Jurkat, Clone E6-1 (cell line): ENCODE measurements at places on chromosomes 3 and 15.

GRCh38 chr15:36458411-36458810 lies 121.0 kb upstream of the CDIN1 start:
- no peak for DNase-seq

DNA sequence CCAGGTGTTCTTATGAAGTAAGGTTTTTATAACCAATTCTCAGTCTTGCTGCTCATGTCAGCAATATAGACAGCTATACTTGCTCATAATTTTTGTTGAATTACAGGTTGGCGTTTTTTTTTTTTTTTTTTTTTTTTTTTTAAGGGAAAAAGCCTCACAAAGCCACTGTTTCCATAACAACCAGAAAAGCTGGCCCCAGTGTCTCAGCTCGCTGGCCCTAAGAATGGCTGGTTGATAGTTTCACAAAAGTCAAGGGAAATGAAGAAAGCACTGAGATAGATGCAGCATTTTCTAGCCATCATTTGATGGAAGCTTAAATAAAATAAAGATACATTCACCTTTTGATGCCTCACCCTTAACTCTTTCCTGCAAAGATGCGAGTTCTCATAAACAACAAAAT lies 121.9 kb downstream of the C3orf70 start:
- no peak for DNase-seq

- DNase-seq, result no peak
Measured at GRCh38 chr15:35987056-35987455, 441.1 kb upstream of the DPH6 start.

DNA sequence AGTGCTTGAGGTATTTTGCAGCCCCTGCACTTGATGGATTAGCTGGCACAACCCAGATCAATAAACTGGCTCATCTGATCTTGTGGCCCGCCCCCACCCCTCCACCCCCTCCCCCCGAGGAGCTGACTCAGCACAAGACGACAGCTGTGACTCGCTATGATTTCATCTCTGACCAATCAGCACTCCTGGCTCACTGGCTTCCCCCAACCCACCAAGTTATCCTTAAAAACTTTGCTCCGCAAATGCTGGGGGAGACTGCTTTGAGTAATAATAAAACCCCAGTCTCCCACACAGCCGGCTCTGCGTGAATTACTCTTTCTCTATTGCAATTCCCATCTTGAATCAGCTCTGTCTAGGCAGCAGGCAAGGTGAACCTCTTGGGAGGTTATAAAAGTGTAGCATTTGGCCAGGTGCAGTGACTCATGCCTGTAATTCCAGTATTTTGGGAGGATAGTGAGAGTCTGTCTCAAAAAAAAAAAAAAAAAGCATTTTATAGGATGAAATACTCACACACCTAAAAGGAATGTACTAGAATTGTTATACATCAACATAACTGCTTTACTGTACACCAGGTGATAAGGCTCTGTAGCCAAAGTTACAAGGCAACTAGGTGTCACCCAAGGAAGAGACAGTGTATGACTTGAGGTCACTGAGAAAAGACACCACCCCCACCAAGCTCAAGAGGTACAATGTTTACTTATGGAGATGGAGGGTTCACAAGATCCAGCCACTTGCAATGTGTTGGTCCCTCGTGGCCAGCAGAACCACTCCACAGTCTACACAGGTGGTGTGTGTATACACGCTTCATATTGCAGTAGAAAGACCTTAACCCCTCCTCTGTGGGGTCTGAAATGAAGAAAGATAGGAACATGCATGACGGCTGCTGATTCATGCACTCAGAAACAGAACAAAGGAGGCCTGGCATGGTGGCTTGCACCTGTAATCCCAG lies 8.6 kb downstream of the ZNF445 start:
- DNase-seq, result no peak

- no peak for DNase-seq
Measured at GRCh38 chr3:146334151-146334550, 83.2 kb upstream of the PLSCR4 start.

GRCh38 chr15:77493324-77493907 lies 72.7 kb downstream of the HMG20A start:
- DNase-seq, result peak; percentile 28

GRCh38 chr15:81886591-81886990 lies 159.2 kb downstream of the MEX3B start:
- no peak for DNase-seq

DNA sequence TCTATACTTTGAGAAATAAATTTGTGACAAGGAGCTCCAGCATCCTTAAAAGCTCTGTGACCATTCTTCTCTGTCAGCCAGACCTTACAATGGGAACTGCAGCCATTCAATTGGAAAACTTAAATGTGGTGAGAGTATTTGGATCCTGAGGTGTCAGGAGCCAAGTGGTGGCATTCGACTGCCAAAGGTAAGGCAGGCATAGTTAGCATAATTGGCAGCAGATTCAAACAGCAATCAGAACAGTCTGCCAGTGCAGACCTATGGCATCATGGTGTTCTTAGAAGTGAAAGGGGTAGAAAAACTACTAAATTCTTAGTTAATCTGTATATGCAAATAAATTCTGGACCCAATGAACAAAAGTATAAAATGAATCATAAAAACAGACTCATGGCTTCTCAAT lies 18.2 kb upstream of the FNDC3B start:
- no peak for DNase-seq

DNA sequence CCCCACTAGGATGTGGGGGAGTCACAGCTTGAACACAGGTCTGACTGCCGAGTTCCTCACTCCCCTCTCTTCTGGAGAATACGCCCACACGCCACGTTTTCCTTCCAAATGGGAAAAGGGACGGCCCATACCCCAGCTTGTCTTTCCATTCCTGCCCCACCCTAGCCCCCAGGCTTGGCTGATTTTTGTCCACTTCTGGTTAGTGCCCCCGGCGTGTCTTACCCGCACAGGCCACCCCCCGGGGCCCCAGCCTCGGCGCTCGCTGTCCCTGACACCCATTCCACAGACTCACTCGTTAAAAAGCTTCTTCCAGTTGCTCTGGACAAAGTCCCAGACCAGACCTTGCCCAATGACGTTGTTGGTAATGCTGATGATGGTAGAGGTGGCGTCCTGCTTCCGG lies 14.5 kb downstream of the MESP2 start:
- no peak for DNase-seq

DNA sequence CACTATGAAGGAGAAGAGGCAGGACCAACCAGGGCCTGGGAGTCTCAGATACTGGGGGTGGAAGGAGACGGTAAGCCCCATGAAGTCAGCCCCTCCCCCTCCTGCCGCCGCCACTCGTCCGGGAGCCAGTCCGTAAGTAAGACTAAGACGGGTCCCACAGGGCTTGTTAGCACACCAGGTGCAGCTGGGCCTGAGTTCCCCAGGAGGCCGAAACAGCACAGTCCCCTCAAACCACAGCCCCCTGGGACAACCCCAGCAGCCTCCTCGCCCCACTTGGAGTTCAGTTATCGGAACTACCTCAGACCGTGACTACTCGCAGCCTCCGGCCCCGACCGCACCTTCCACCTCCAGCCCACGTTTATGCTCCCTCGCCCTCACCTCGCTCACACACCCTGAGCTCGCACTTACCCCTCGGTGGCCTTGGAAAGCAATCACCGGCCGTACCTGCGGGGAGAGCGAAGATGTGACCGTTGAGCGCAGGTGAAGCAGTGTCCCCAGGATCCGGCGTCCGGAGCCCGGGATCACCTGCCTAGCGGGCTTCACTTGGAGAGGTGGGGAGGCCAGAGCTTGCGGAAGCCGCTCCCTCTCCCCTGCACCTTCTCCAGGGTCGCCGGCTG lies 557 bp downstream of the ELL3 start:
- no peak for DNase-seq

DNA sequence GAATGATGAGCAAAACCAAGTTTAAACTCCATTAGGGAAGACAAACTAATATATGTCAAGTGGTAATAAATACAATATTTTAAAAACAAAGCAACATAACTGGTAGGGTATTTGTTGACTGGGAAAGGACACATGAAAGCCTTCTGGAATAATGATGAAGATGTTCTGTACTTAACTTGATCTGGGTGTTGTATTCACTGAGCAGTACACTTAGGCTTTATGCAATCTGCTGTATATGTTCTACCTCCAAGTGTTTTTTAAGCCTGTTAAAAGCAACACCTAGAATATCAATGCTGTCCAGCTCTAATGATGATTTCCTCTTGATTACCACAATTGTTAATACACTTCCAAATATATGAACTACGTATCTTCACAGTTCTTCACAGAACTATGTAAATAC lies 46.6 kb downstream of the GSK3B start:
- DNase-seq, result no peak

GRCh38 chr3:62818347-62818746 lies 56.9 kb downstream of the CADPS start:
- peak; percentile 9 for DNase-seq

DNA sequence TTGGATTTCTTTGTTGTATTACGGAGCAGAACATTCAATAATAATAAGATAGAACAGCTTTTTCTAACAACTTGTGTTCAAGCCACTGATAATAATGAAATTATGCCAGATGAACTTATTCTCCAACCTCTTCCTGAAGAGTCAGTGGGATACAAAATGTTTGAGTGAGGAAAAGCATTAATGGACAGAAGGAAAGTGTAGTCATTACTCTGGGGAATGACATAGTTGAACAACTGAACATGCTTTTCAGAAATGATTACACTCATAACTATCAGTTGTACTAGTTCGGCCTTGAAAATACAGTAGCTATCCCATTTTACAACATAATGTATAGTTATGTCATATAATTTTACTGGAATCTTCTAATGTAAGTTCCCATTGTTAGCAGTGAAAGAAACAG lies 55.9 kb downstream of the ALCAM start:
- no peak for DNase-seq

DNA sequence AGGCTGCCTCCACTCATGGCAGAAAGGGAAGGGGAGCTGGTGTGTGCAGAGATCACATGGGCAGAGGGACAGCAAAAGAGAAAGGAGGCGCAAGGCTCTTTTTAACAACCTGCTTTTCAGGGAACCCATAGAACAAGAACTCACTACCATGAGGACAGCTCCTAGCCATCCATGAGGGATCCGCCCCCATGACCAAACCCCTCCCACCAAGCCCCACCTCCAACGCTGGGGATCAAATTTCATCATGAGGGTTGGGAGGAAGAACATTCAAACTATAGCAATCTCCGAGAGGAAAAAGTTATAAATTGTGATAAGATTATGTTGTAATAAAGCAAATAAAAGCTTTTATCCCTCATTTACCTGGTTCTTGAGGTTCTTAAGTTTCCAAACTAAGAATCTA lies 84.7 kb upstream of the LMCD1 start:
- DNase-seq, result peak; percentile 18

DNA sequence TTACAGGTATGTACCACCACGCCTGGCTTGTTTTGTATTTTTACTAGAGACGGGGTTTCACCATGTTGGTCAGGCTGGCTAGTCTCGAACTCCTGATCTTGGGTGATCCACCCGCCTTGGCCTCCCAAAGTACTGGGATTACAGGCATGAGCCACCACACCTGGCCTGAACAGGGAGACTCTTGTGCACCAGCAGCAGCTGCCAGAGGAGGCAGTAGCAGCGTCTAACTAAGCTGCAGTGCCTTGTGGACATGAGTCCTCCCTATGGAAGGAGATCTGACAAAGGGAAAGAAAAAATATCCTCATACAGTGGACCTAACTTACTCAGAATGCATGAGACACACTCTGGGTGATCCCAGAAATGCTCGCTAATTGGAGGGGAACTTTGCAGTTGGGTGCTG lies 36.8 kb upstream of the NEO1 start:
- no peak for DNase-seq

GRCh38 chr3:50572801-50573371 lies 3.6 kb downstream of the HEMK1 start:
- no peak for DNase-seq

DNA sequence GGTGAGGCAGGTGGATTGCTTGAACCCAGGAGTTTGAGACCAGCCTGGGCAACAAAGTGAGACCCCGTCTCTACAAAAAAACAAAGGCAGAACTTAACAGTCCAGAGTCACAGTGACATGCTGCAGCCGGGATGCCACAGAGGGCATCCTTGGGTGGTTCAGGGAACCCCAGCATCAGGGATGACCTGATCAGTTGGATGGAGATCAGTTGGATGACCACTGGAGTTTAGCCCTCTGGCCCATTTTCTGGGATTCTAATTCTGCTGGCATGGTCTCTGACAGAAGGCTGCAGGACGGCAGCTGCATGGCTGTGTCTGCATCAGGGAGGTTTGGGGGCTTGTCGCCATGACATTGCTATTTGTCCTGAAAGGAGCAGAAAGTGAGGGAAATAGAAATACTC lies 19.8 kb downstream of the WHAMM start:
- no peak for DNase-seq

DNA sequence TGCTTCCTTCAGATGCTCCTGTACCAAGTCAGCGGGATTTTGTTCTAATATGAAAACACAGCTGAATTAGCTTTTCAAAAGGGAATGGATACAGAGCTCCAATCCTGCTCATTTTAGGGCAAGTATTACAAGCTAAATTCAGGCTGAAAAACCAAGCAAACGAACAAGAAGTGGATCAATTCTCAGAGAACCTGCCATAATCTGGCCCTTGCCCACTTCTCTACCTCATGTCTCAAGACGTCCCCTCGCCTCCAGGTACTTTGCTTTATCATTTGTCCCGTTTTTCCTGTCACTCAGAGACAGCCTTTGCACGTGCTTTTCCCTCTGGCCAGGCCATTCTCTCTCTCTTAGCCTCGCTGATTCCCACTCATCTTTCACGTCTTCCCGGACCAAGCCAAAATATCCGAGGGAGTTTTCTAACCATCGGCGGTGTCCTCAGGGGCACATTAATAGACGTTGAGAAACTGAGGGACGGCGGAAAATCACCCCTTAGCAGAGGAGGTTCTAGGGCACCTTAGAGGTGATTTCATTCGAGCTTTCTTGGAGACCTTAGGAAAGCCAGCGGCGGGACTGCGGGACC lies 654 bp downstream of the SUSD5 start:
- DNase-seq, result no peak

DNA sequence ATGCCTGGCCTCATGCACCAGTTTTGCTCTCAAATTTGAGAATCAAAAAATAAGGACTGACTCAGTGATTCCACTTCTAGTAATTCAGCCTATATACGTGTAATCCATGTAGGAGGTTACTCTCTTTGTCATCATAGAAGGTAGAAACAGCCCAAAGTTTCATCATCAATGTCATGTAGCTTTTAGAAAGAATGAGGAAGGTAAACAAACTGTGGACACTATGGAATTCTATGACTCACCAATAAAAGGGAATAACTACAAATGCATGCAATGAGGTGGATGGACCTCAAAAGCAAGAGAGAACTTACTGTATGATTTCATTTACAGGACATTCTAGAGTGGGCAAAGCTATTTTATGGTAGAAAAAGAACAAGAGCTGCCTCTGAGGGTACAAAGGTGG lies 93.2 kb upstream of the LRIG1 start:
- DNase-seq, result no peak

DNA sequence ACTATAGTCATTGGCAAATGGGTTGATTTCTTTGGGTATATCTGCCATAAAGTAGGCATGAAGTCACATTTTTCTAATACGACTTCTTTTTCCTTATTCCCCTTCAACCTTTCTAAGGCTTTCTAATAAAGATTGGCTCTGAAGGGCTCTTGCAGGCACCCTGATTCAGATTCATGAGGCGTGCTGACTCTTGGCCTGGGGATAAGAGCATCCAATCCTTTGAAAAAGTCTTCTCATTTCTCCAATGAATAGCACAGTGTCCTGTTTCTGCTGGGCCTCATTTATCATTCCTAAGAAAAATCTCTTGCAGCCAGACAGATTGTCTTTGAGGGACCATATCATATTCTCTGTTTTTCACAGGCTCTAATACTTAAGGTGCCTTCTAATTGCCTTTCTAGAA lies 32.3 kb upstream of the BNIP2 start:
- DNase-seq, result no peak

GRCh38 chr3:58899953-58900298 lies 149.9 kb downstream of the CFAP20DC start:
- DNase-seq, result no peak

GRCh38 chr15:64911311-64912186 lies at the start of gene ANKDD1A:
TSS of gene ANKDD1A (plus strand) at chr15:64911902. CDS start at chr15:64911931, 29 bp downstream.
- DNase-seq, result no peak
